A549 treated with Mapracorat at 1 μM for 4 hours (cell line): ENCODE measurements at places on chromosomes 1 and 21. TPM values are rescaled to one million over a fixed set of nuclear protein-coding genes. Genes with fewer than 3 reads are reported as not detected.

CCDC24 gene
- 5.8 to 9.1 TPM (median 7.8 TPM) in 5 replicates for total RNA-seq

HES3 gene
- not detected in 5 replicates for total RNA-seq

VSIG8 gene
- 0.17 TPM in 1 of 5 replicates, not detected in the others for total RNA-seq

UBE2U gene
- total RNA-seq, result not detected in 5 replicates

INAVA gene
- 36.4 to 50.4 TPM (median 46.3 TPM) in 5 replicates for total RNA-seq

RNU1-3 gene
- total RNA-seq, result not detected in 5 replicates

DTL gene
- 17.4 to 23.7 TPM (median 23.2 TPM) in 5 replicates for total RNA-seq

LRRC71 gene
- 0.14 to 0.33 TPM (median 0.18 TPM) in 4 of 5 replicates, not detected in the other for total RNA-seq

CD84 gene
- not detected in 5 replicates for total RNA-seq

BARHL2 gene
- not detected in 5 replicates for total RNA-seq

STUM gene
- total RNA-seq, result not detected in 5 replicates

L1TD1 gene
- total RNA-seq, result not detected in 5 replicates

FAM43B gene
- 2.9 to 5.2 TPM (median 4.3 TPM) in 5 replicates for total RNA-seq

GRHL3 gene
- total RNA-seq, result 0.68 to 0.77 TPM (median 0.73 TPM) in 5 replicates

LCE1B gene
- total RNA-seq, result not detected in 5 replicates

ATAD3B gene
- 1.2 to 3.6 TPM (median 3.0 TPM) in 5 replicates for total RNA-seq

LCE2B gene
- not detected in 5 replicates for total RNA-seq

LCE1A gene
- total RNA-seq, result not detected in 5 replicates

NUF2 gene
- 22.9 to 29.3 TPM (median 27.2 TPM) in 5 replicates for total RNA-seq

MIS18A gene
- total RNA-seq, result 12.7 to 15.8 TPM (median 14.7 TPM) in 5 replicates

DMRTA2 gene
- 0.10 to 0.26 TPM (median 0.22 TPM) in 5 replicates for total RNA-seq

CBR1 gene
- 139 to 178 TPM (median 165 TPM) in 5 replicates for total RNA-seq

ERICH3 gene
- not detected in 5 replicates for total RNA-seq

AMY1C gene
- not detected in 5 replicates for total RNA-seq

MYOG gene
- total RNA-seq, result not detected in 5 replicates

CELSR2 gene
- total RNA-seq, result 3.3 to 5.5 TPM (median 5.1 TPM) in 5 replicates

MYOM3 gene
- total RNA-seq, result 6.2 to 8.2 TPM (median 6.6 TPM) in 5 replicates

SLFNL1 gene
- total RNA-seq, result 0.04 TPM in 1 of 5 replicates, not detected in the others

NGF gene
- 1.0 to 1.7 TPM (median 1.3 TPM) in 5 replicates for total RNA-seq

CFH gene
- 3.8 to 5.3 TPM (median 4.3 TPM) in 5 replicates for total RNA-seq

RTCA gene
- total RNA-seq, result 21.7 to 23.5 TPM (median 22.2 TPM) in 5 replicates

MAP1LC3C gene
- 0.19 to 0.35 TPM (median 0.24 TPM) in 4 of 5 replicates, not detected in the other for total RNA-seq

PTGFR gene
- not detected in 5 replicates for total RNA-seq

SYNC gene
- 10.7 to 15.2 TPM (median 14.5 TPM) in 5 replicates for total RNA-seq
